ENCODE measurements at places on chromosomes 11 and 22.

GRCh38 chr11:60968223-60968622, 3.3 kb upstream of the CD6 start:
- DNase-seq = no peak

DNA sequence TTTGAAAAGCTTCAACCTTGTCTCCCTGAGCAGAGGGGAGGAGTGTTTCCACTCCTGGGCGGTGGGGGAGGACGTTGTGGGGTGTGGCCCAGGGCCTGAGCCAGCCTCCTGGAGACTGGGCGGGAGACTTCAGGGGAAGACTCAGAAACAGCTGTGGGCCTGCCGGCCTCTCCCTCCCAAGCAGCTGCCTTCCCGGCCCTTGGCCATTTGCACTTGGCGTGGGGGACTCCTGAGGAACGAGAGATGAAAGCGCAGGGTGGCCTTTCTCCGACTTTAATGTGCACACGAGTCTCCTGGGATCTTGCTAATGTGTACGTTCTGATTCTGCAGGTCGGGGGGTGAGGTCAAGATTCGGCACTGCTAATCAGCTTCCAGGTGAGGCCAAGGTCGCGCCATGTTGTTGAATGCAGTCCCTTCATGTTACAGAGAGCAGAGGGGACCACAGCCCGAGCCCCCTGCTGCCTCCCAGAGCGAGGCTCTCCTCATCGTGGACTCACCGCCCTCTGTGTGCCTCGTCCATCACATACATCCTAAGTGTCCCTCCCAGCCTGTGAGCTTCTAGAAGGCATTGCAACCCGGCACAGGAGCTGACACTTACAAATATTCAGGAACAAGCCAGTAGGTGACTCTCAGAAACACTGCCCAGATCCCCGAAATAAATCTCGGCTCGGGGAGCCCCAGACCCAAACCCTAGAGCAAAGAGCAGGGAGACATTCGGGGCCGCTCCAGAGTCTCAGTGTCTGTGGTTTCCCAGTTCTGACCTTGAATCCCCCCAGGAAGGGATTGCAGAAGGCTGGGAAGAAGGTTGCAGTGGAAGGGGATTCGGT, 7.7 kb downstream of the LIF start:
- DNase-seq = no peak

- DNase-seq = no peak
Measured at GRCh38 chr11:119121811-119122124, 388 bp downstream of the HINFP start.

DNA sequence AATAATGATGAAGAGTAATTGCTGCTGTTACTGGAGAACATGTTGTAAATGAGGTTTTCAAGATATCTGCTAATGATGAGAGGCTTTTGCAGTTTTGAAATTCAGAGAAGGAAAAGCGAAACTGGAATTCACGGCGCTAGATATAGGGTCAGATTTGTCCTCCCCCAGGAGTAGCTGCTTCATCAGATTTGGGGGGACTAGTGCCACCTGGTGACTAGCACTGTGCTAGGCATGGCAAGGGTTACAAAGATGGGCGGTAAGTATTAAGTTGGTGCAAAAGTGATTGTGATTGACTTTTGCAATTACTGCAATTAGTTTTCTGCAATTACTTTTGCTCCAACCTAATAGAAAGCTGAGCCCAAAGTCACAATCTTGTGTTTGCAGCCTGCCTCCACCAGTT, 879.9 kb upstream of the TENM4 start:
- DNase-seq = no peak

- DNase-seq = no peak
Measured at GRCh38 chr11:58786693-58787092, 55.0 kb upstream of the GLYAT start.

DNA sequence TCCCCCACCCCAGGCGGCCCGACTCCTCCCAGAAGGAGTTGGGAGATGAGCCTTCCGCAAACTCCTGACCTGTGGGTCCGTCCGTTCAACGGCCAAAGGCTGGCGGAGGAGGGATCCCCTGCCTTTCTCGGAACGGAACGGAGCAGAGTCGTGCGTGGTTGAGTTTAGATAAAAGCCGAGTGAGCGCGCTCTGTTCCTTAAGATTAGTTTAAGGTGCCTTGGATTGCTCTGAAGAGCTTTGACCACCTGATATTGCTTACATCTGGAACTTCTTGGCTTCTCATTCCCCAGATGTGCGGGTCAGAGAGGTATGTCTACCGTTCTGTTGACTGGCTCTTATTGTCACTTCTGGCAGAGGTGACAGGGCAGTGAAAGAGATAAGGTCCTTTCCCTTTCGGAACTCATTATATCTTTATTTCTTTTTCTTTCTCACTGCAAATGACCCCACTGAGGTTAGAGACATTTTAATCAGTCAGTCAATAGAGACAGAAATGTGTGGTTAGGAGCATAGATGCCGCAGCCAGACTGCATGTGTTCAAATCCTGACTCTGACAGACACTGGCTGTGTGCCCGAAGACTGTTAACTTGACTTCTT, at the start of gene TRIM6:
Gene TRIM6 (plus strand): TSS at position 31 of the 595 bp plus-strand sequence. CDS start 261 bp downstream, at position 292.
- no peak for DNase-seq

GRCh38 chr11:34850334-34850733, 65.8 kb downstream of the APIP start:
- no peak for DNase-seq

DNA sequence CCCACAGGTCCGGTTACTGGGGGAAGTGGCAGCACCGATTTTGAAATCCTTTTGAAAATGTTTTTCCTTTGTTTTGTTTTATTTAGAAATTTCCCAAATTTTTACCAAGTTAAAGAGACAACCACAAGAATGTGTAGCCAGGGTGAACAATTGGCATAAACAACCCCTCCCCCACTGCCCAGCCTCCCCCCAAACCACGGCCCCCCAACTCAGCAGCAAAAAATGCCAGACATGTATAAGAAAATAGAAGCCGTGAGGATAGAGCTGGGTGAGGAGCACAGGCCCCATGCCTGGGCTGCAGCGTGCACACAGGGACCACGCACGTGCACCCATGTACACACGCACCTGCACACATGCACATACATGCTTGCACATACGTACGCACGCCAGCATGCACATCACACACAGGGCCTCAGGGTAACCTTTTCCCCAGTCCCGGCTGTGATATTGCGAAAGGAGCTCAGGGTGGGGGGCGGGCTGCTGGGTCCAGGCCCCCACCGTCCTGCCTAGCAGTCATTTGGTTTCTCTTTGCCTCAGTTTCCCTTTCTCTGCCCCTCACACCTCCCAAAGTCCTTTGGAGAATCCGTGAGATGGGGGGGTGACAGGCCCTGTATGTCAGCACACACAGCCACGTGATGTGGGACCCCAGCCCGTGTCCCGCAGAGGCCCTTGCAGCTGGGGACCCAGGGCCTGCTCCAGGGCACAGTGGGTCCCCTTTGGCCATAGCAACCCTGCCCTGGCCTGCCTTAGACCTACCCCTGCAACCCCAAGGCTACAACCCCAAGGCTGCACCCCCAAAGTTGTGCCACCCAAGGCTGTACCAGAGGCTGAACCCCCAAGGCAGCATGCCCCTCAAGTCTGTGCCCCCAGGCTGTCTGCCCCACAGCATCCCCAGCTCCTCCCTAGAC, 42.9 kb downstream of the IGF2 start:
- no peak for DNase-seq

GRCh38 chr22:45910928-45911467, 66.0 kb downstream of the WNT7B start:
- DNase-seq = no peak

- no peak for DNase-seq
Measured at GRCh38 chr11:67280341-67280787, 8.7 kb upstream of the ANKRD13D start.

DNA sequence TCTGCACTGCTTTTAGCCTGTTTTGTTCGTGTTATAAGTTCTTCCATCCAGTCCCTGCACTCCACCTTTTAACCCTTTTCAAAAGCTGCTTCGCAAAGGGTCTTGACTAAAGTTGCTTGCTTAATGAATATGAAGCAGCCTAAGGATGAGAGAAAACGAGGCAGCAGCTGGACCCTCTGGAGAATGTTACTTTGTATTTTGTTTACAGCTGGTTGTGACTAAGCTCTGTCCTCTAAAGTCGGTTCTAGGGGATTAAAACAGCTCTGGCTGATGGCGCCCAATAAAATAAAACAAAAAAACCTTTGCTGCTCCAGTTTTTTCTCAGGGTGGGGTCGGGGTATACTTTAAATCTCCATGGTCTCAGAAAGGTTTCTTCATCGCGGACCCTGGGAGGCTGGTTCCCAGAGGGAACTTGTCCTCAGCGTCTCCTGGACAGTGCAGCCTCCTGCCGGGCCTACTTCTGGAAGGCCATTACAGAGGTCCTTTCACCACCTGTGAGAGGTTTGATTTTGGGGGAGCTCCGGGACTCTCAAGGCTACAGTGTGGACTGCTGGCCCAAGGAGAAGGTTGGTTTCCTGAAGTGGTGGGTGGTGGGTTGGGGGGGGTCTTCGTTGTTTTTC, 836 bp upstream of the RBM4 start:
- no peak for DNase-seq

- no peak for DNase-seq
Measured at GRCh38 chr11:19422276-19422675, 181.5 kb upstream of the E2F8 start.

- no peak for DNase-seq
Measured at GRCh38 chr11:8573777-8574176, 20.3 kb downstream of the STK33 start.

DNA sequence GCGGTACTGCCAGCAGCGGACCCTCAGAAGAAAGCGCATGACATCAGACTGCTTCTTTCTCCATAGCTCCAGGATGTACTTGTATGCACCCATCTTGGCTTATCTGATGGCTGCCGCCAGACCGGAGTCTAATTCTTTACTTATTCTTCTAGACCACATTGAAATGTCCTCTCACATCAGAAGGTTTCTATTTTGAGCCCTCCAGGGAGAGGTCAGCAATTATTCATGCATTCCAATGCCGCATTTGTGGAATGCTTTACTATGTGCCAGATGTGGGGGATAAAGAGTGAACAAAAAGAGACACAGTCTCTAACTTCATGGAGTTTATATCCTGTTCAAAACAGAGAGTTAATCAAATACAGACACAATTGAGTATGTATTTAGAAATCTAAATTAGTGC, 230.1 kb downstream of the MIAT start:
- no peak for DNase-seq

GRCh38 chr11:108875134-108875533, 210.3 kb downstream of the DDX10 start:
- no peak for DNase-seq

DNA sequence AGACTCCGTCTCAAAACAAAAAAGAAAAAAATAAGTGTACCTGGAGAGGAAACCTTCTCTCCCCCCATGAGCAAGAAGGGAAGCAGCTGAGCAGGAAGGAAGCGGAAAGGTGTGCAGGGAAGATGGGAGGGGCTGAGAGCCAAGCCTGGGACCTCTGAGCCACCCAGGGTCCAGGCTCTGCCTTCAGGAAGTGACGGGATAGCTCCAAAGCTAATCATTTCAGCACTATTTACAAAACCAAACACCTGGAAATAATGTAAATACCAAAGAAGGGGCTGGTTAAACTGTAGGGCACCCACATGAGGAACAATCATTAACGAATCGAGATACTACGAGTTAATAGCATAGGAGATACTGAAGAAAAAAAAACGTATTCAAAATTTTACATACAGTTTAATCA, 27.9 kb downstream of the ARRB1 start:
- no peak for DNase-seq

GRCh38 chr11:12160680-12161079, 50.3 kb downstream of the MICAL2 start:
- DNase-seq = no peak

- no peak for DNase-seq
Measured at GRCh38 chr22:33927752-33928151, 7.5 kb upstream of the LARGE1 start.

- no peak for DNase-seq
Measured at GRCh38 chr11:86087256-86087655, 18.4 kb upstream of the PICALM start.

DNA sequence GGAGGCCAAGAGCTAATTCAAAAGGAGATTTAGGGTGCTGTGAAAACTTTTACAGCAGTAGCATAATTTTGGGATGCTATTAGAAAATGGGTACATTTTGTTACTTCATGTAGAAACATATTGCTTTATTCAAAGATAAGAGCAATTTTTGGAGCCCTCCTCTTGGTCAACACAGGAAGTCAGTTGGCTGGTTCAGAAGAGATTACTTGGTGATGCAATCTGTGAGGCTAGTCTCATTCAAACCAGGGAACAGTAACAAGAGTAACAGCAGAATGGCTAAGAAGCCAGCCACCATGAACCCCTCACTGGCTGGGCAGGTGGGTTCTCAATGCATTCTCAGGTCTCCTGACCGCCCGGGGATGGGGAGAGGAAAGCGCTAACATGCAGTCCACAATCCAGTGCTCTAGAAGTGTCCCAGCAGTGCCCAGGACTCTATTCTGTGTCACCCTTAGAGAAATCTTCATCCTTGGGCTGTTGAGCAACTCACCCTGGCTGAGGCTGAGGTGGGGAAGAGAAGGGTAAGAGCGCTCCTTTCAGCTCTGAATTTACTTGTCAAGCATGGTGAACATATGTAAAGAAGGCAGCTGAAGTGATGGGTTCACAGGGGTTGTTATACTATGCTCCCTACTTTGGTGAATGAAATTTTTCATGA, 262.2 kb upstream of the UBASH3B start:
- no peak for DNase-seq

DNA sequence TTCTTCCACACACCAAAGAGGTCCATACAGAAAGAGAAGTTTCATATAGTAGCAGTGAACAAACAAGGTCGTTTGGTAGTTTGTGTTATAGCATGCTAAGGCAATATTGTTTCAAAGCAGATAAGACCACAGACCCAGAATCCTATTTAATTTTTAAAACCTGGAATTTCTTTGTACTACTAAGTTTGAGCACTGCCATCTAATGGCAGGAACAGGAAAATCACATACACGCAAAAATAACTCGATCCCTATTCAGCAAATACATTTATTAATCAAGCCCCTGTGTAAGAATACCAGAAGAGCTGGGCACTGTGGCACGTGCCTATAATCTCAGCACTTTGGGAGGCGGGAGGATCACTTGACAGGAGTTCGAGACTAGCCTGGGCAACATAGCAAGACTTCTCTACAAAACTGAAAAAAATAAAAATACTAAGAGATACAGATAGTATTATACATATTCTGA, 2.9 kb upstream of the BTBD10 start:
- DNase-seq = no peak

DNA sequence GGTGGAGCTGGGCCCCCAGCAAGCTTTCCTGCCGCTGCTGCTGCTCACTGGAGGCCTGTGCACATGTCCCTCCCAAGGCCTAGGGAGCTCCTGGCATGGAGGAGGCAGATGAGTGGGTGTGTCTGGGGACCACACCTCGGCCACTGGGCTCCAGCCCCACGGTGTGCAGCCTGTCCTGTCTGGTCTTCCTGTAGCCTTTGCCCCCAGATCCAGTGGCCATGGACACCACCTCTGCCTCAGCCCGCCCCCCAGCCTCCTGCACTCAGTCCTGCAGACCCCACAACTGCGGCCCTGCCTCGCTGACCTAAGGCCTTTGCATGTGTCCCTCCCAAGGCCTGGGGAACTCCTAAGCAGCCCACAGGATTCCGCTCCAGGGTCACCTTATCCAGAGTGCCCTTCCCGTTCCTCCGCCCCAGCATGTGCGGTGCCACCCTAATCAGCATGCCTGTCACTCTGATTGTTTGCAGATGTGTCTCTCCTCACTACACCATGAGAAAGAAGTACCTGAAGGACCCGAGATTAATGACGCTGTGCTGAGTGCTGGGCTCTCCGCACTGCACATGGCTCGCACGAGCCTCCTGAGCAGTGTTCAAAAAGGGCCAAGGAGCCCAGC, 8.6 kb downstream of the GAL start:
- no peak for DNase-seq

GRCh38 chr11:8102965-8103364, 22.0 kb downstream of the TUB start:
- DNase-seq = no peak

- no peak for DNase-seq
Measured at GRCh38 chr11:116873381-116873780, 36.0 kb upstream of the APOA1 start.

- DNase-seq = no peak
Measured at GRCh38 chr11:118245936-118246562, 6.1 kb downstream of the MPZL3 start.
